Lung microvascular endothelial cell (primary cell): ENCODE measurements at places on chromosomes 6 and 20.

- DNase-seq = no peak
Measured at GRCh38 chr6:35929601-35930000, 8.7 kb upstream of the SRPK1 start.

DNA sequence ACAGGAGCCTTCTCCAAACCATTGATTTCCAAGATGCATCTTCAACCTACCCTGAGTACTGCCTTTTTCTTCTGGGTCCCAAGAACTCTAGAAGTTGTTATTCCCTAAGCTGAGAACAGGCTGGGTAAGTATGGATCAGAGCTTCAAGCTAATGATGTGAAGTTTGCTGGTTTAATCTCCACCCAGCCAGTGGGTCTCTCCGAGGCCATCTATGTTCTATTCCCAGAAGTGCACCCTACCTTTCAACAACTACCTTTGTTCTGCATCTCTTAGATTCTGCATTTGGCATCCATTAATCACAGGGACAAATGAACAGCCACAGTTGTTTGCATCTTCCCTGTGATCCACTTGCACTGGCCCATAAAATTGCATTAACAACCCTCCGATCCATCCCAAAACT lies 246.2 kb downstream of the HIVEP2 start:
- DNase-seq = no peak

DNA sequence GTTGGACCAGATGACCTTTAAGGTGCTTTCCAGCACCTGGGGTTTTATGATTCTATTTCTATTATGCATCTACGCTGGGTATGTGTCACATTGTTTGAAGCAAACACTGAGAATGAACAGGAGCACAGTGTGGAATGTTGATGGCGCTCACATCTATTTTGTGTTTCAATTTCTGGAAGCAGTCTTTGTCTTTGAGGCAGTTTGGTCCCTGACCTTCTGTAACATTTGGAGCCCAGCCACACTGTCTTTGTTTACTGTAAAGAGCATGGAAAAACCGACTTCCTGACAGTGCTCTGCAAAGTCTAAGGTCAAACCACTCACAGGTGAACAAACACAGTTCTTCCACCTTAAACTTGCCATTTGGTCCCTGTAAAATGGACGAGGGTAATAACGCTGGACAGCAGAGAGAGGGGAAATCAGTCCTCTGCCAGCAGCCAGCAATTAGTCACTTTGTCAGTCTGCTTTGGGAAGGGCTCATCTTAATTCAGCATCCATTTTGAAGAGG lies 155.5 kb downstream of the PRL start:
- peak; percentile 91 for DNase-seq

DNA sequence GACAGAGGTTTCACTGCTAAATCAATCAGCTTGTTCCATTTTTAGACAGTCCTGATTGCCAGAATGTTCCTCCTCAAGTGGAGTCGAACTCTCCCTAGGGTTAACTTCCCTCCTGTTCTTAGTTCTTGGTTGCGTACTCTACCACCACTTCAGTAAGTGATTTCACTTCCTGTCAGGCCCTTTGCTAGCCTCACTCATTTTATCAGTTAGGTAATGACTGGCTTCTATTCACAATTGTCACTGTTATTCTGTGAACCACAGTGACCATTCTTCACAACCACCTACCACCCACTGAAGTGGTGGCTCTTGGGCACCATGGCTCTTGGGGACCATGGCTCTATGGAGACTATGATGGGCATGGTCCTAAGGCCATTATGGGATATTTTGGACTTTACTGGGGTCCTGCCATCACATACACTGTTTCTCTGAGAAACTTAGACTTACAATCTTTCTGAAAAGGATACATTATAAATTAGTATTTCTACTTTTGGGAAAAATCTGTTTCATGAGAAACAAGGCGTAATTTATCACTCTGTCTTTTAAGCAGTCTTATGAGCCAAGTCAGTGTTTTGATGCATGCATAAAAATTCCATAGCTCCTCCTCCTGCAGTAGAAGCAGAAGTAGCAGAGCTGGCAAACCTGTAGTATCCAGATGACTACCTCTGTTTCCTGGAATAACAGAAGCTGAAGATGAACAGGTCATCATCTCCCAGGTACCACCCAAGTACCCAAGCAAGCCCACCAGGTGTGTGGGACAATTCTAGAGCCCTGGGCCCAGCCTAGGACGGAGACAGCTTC lies 66.3 kb downstream of the ATXN1 start:
- no peak for DNase-seq

DNA sequence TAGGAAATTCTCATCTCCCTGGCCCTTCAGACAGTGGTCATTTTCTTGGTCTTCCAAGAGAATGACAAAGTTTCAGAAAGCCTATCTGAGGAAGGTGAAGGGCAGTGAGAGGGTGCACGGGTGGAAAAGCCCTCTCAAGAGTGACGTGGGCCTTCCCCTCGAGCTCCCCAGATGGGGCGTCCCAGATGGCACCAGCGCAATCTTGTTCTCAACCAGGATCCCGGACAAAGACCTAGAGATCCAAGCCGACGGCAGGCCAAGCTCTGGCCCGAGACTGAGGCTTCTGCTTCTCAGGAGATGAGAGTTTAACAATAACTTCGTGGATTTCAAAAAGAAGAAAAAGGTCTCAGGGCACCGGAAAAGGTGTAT lies 797 bp upstream of the ZNF133 start:
- DNase-seq = no peak

DNA sequence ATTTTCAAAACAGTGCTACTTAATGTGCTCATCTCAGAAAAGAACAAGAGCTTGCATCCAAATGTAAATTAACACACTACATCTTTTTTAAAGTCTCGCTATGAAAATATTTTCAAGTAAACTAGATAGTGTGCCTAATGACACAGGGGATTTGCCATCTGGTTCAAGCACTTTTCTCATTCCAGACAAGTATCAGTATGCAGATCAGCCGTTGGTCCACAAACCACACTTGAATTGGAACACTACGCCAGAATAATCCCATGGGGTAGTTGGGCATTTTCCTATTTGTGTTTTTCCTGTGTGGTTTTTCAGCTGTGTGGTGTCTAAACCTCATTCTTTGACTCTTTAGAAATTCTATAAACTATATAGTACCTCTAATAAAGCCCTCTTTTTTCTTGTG lies 256.2 kb downstream of the EPHA7 start:
- no peak for DNase-seq

DNA sequence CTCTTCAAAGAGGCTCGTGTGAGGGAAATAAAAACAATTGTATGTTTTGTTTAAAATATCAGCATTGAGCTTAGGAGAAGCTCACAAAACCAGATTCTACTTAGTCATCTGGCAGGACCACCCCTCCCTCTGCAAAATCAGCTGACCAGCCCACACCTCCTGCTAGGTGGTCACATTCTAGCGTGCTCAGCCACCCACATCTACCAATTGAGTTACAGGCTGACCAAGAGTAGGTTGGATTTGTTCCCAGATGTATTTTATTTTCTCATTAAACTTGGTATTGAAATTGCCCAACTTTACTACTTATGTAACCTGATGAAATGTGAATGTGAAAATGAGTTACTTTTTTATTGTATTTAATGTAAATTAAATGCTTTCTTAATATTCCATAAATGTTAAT lies 56.2 kb downstream of the SLC22A2 start:
- DNase-seq = no peak

DNA sequence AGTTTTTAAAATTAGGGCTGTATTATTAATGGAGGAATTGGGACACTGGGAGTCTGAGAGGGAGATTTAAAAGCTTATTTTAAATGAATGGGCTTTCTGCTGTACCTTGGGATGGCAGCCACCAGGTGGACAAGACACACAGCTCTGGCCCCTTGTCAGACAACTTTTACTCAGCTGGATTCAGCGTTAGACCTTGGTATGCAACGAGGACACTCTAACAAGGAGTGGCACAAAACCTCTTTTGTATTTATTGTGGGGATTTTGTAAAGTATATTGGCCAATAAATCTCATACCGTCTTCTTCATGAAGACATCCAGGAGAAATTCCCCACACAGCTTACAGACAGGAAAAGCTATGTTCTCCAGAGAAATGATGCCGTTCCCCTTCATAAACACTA lies 105.7 kb downstream of the LCA5 start:
- DNase-seq = no peak

DNA sequence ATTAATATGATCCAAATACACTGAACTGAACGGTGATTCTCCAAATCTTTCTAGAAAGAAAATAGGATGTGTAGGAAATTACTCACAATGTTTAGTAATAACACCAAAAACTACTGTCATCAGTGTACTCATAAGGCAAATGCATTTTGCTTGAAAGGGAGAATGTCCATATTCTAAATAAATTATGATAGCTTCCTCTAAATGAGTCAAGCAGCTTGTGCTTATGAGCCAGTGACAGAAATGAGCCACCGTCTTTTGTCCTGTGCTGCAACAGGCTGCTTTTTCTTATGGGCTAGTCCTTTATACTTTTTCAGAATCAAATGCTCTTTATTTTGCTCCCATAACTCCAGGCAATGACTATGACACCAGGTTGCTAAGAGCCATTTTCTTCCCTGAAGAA lies 4.5 kb upstream of the ZNF451 start:
- no peak for DNase-seq

DNA sequence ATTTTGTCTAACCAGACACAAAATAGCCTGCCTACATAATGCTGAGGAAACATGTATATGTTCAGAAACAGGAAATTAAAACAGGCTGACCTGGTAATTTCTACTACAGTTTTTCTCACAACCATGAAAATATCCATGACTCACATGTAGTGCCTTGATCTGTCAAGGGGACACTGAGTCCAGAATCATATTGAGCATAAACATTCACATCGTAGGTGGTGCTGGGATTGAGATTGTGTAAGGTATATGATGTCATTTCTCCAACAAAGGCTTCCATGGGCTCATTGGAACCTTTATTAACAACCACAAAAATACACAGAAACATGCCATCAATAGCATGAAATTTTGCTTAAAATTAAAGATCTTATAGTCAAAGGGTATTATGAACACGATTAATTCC lies 80.9 kb downstream of the COL12A1 start:
- no peak for DNase-seq

DNA sequence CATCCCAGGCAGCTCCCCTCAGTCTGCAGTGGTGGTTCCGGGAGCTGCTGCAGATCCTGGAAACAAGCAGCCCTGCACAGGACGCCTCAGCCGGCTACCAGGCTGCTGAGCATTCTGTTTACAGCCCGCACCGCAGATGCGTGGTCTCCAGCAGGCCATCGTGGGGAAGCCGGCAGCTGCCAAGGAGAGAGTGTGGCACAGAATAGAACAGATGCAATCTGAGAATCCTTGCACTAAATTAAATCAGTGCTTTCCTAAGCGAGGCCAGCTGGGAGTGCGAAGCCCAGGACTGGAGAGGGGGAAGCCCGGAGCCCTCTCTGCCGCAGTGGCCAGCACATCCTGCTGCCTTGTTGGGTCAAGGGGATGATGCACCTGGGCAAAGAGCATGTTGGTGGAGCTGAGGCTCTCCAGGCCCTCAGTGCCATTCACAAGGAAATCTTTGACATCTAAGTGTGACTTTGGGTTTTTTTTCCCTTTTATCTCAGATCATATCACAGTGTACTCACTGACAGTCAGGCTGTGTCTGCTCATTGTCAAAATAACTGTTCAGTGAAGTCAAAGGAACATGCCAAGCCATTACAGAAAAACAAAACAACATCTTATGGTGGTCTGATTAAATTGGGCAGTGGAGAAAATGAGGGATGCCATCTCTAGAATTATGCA lies 118.1 kb downstream of the SYNDIG1 start:
- DNase-seq = no peak

GRCh38 chr6:34938268-34938667 lies 49.2 kb downstream of the ANKS1A start:
- DNase-seq = no peak

DNA sequence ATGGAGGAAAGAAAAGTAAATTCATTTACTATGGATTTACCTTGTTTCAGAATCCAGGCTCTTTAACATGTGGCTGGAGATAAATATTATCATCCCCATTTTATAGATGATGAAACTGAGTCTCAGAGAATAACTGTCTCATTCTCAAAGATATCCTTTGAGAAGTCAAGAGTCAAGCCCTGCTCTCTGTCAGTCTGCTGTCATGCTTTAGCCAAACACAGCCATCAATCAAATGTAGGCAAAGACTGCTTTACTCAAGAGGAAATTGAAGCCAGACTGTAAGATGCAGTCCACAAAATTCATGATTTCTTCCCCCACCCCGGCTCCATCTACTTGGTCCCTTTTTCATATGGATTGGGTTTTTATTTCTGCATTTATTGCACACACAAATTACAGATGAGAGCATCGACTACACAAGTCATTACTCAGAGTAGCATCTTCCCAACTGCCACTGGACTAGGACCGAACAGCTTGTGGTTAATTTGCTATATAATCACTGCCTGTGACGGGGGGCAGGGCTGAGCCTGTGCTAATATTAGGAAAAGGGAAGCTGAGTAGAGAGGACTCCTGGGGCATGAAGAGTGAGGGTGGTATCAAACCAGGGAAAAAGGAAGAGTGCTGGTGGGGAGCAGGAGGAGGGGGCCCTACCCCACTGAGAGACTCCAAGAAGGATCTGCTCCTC lies 102.7 kb upstream of the TOP1 start:
- DNase-seq = no peak

GRCh38 chr6:89145956-89146717 lies at the start of gene PM20D2:
Gene PM20D2 (plus strand): TSS chr6:89146055. CDS start chr6:89146145, 90 bp downstream.
- peak; percentile 36 for DNase-seq

GRCh38 chr6:84597238-84597875 lies 167.0 kb downstream of the TBX18 start:
- peak; percentile 32 for DNase-seq

GRCh38 chr6:6900569-6901204 lies 207.1 kb upstream of the RREB1 start:
- DNase-seq = no peak

DNA sequence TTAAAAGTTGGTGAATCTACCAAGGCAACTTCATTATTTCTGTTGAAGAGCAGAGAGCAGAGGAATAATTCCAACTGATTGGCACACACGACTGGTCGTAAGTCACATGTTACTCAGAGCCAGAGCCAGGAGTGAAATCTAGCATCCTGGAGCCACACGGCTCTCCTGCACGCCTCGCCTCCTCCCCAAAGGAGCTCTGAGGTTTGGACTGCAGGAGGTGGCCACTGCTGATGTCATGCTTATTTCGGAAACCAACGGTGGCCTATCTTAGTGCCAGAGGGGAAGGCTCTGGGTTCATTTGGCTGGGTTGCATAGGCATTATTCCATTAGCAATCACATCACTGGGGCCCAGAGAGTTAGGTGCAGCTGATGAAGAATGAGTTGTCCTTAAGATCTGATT lies 123.5 kb upstream of the RALGAPA2 start:
- DNase-seq = no peak
